ENCODE measurements at places on chromosomes 11 and 22.

DNA sequence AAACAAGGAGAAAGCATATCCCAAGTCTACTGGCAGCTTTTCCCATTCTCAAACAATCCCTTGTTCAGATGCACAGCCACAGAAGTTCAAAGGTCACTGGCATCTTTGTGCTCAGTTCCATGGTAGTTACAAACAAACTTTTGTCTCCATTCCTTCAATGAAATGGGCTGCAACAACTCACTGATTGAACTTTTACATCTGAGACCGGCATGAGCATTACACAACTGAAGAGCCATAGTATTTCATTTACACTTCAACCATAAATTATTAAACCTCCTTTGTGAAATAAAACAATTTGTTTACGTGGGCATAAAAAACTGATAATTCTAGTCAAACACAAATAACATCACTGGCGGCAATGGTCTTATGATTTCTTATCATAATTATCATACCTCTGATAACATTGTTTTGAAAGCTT is 67.8 kb upstream of the ARHGAP32 start:
- no peak for DNase-seq

- DNase-seq, result no peak
Observed at GRCh38 chr11:26782220-26782965, 60.5 kb upstream of the SLC5A12 start.

DNA sequence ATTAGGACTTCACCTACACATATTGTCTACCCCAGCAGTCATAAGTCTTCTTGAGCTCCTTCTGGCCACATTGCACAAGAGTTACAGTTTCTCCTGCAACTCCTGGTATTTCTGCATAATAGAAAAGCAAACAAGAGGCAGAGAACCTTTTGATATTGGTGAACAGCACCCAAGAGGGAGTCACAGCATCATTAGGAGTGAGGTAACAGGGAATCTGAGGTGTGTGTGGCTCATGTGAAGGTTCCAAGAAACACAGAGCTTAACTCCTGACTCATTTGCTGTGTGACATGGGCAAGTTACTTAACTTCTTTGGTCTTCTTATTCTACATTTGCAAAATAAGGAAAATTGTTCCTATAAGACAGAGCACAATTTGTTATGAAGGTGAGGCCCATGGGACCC is 374.6 kb downstream of the INSC start:
- no peak for DNase-seq

GRCh38 chr11:19832086-19832750 is 119.6 kb downstream of the NAV2 start:
- no peak for DNase-seq

DNA sequence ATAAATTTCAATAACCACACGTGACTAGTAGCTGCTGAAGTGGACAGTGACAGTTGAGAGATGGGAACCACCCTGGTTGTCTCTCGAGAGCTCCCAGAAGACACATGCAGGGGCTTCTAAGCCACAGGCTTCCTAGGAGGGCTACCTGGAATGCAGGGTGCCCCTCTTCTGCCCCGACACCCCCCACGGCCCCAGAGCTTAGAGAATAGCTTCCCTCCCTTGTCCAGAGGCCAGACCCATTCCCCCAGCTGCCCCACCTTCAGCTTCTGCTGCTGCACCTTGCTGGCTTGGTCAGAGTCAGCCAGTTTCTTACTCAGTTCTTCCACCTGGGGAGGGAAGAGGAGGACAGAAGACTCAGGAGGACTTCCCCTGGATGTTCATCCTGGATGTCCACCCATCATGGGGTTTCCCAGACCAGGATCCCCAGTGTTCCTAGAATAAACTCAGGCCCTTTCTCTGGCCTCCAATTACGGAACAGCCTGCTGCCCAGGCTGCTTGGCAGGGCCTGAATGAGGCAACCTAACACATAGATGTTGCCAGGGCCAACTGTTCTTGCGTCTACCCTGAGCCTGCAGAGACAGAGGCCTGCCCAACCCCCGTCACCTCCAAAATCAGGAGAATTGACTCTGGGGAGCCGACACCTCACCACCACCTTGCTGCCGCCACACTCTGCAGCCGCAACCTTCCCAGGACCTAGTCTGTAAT is 12.0 kb downstream of the IL18BP start:
- no peak for DNase-seq

DNA sequence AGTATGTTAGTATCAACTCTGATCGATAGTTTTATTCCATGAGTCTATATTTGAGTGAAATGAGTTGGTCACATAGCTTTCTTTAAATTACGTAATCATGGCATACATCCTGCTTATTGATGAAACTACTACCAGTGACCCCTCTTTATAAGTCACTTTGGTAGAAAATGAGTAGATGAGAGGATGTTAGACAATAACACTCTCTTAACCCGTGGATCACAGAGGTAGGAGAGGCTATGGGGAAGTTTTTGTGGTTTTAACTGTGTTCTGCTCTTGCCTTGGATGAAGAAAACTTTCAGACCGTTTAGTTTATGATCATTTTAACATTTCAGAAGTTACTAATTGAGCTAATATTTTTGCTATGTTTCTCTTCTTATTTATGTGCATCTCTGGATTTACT is 34.0 kb downstream of the TBCEL start:
- no peak for DNase-seq

GRCh38 chr11:95829580-95830259 is 39.4 kb downstream of the CEP57 start:
- DNase-seq, result no peak

GRCh38 chr22:49692499-49693225 is 135.0 kb downstream of the BRD1 start:
- no peak for DNase-seq

DNA sequence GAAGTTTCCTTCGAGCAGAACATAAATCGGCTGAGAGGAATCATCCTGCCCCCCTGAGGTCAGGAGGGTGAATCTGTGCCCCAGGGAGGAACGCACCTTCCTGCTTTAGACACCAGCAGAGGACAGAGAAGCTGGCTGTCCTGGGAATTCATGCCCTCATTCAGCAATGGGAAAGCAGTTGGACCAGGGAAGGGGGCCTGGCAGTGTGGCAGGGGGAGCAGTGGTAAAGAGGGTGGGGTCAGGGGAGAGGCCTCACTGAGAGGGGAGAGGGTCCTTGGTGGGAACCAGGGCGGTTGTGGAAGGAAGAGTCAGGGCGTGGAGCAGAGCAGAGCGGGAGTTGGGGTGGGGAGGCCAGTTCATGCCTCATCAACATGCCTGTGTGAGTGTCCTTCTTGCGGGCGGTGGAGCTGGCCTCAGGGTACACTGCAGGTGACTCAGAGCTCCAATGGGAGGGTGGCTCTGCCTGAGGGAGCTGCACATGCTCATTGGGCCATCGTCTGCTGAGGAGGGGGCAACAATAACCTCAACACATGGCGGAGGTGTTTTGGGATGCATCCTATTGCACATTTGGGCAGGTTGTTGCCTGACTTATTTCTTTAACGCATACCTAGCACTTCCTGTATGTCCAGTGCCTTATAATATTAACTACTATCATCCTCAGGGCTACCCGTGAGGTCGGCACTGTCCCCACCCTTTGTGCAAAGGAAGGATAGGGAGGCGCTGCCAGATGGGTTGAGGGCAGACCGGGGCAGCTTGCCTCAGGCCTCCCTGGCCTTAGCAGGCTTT is 23.2 kb downstream of the MED15 start:
- no peak for DNase-seq

GRCh38 chr22:49404020-49404419 is 423.7 kb downstream of the BRD1 start:
- no peak for DNase-seq

DNA sequence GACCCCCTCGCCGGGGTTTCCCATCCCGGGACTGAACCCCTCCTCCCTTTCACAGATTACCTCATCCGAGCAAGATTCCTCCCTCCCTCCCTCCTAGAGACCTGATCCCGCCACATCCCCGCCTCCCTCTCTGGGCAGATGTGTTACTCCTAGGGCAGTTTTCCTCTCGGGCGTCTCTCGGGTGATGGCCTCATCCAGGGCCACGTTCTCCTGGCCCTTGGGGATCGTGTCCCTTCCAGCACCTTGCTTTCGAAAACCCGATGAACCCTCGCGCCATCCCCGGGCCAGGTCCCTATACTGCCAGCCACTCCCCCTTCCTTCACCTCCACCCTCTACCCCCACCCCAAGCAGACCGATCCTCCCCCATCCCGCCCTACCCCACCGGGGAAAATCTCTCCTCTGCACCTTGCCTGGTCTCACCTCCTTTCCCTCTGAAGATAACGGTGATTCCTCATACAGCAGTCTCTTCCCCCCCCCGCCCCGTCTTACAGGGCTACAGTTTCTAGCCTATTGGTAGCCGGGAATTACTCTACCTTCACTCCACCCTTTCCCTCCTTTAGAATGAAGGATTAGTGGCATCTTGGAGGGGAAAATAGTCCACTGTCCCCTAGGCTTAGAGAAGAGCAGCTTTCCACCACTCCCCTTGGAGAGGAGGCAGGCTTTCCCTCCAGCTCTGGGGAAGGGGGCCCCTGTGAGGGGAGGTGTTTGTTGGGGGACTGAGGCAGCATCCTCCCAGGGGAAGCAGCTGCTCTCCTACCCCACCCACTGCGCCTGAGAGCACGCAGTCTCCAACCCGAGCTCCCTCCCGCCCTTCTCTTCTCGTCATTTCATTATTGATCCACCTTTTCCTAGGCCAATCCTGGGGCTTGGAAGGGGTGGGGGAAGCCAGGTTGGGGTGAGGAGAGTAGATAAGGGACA is 1.2 kb downstream of the KMT2A start:
- DNase-seq, result peak; percentile 33

GRCh38 chr22:45477366-45478107 is 25.1 kb upstream of the FBLN1 start:
- no peak for DNase-seq

- DNase-seq, result no peak
Observed at GRCh38 chr11:130671801-130672700, 223.6 kb downstream of the ADAMTS15 start.

- no peak for DNase-seq
Observed at GRCh38 chr11:41085123-41085522, 374.3 kb downstream of the LRRC4C start.

DNA sequence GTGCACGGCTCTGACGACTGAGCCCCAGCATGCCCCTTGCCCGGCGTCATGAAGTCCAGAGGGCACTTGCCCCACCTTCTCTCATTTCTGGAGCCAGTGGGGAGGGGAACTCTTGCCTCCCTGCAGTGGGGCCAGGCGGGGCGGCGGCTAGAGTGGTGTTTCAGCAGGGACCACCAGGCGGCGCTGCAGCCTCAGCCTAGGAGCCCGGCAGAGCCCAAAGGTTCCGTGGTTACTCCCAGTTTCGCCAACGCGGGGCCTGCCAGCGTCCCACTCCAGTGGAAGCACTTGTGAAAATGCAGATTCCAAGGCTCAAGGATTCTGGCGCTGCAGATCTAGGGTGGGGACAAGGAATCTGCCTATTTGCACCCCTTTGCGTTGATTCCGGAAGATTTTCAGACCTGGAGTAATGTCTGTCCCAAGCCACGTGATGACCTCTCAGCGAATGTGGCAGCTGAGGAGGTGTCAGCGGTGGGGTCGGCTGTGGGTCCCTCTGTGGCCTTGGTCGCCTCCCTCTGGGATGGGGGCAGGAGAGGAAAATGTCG is 55.7 kb downstream of the CD82 start:
- DNase-seq, result peak; percentile 55

GRCh38 chr22:35432228-35432905 is 32.4 kb downstream of the MCM5 start:
- no peak for DNase-seq

DNA sequence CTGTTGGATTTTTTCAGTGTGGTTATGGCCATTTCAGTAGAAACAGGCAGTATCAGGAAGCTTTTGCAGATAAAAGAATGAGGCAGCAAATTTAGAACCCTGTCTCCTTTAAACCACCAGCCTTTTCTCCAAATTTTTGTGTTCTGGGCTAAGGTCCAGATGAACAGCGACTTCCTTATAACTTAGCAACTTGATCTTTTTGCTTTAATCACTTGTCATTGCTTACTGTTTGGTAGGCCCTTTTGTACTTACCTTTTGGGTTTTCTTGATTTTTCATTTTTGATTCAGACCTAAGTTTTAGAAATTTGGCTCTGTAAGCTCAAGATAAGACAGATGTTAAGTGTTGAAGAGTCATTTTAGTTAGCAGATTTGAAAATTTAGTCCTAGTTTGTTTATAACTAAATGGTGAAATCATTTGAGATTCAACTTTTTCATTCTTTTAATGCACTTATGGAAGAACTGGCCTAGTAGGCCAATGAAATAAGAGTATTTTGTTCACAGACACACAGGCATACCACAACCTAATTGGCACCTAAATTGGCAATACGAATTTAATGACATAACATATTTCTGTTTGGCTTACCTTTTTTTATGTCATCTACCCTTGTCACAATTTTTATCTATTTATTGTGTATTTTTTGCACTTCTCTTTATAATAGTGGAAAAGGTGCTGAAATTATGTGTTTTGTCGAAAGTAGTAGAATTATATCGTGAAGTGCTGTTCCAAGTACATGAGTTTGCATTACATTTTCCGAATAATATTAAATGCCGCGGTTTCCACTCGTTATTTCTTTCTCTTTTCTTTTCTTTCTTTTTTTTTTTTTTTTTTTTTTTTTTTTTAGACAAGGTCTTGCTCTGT is 2.1 kb downstream of the RTN3 start:
- no peak for DNase-seq

DNA sequence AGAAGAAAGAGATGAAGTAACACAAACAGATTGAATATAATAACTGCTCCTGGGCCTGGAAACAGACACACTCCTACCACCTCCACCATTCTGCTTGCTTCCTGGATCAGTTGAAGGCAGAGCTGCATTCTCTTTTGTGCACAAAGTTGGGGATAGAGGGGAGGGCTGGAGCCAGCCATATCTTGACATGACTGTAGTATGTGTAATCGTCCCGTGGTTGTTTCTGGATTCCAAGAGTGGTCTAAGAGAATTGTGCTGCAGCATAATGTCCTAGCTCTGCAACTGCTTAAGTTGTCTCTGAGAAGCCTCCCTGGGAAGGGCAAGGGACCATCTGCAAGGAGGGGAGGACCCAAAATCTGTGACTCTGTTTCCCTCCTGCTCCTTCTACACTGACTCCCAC is 3.2 kb downstream of the CRY2 start:
- no peak for DNase-seq

GRCh38 chr22:37228106-37229011 is 15.7 kb downstream of the RAC2 start:
- DNase-seq, result peak; percentile 48

- no peak for DNase-seq
Observed at GRCh38 chr11:3969613-3970012, 114.1 kb downstream of the STIM1 start.
